ENCODE measurements at places on chromosomes 7 and 10.

DNA sequence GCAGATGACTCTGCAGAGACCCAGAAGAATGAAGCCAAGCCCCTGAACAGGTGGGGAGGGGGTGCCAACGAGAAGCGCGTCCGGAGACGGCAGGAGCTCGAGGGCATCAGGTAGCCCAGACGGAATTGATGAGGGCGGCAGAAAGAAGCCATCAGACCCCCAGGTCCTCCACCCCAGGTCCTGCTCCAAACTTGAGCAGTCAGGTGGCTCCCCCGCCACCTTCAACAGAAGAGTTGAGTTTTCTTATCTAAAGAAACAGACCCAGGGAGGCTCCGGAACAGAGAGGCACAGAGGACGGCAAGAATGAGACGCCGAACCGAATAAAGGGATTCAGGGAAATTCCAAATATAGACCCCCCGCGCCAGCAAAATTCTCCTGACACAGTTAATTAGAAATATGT, 22.2 kb downstream of the RGS10 start:
- DNase-seq, result no peak

GRCh38 chr10:98135222-98135899, 904 bp downstream of the R3HCC1L start:
- no peak for DNase-seq

GRCh38 chr10:32680803-32681557, 235.0 kb downstream of the CCDC7 start:
- DNase-seq, result no peak

GRCh38 chr10:86798611-86799010, 42.2 kb downstream of the BMPR1A start:
- DNase-seq, result no peak

- no peak for DNase-seq
Observed at GRCh38 chr7:24381894-24382505, 98.0 kb downstream of the NPY start.

- no peak for DNase-seq
Observed at GRCh38 chr10:5488272-5489161, 10.9 kb downstream of the CALML5 start.

- DNase-seq, result no peak
Observed at GRCh38 chr10:116861796-116862195, 12.5 kb downstream of the ENO4 start.

DNA sequence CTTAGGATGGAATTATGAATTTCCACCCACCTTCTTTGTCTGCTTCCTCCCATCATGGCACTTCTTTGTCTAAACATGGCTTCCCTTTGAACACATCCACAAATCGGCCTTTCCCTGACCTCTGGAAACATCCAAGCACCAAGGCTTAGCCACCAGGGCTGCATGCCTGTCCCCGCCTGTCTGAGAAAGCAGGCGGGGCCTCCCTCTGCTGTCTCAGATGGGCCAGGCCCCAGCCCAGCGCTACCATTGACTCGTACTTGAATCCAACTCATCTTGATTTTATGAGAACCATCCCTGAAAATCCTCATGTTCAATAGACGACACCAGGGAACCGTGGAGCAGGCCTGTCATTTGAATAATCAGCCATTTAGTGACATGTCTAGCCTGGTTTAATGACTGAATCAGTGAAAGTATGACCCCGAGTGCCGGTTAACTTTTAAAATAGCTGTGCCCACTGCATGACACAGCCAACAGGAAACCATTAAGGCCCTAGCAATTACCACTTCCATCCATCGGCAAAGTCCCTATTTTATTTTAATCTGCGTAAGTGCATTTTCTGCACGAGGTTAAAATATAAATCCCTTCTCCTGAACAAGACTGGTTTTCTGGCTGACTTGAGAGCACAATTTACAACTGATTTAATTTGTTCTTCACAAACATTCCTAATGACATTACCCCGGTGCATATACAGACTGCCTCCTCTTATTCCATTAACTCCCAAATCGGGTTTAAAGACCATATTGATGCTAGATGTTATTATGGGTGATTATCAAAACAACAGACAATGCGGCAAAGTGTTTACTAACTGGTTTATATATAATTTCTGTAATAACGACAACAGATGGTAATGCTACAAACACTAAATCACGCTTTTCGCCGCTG, 194.7 kb downstream of the BUB3 start:
- DNase-seq, result no peak

GRCh38 chr10:62818426-62819011, 2.4 kb upstream of the EGR2 start:
- DNase-seq, result no peak

GRCh38 chr10:60848126-60848525, 69.8 kb downstream of the CDK1 start:
- no peak for DNase-seq

DNA sequence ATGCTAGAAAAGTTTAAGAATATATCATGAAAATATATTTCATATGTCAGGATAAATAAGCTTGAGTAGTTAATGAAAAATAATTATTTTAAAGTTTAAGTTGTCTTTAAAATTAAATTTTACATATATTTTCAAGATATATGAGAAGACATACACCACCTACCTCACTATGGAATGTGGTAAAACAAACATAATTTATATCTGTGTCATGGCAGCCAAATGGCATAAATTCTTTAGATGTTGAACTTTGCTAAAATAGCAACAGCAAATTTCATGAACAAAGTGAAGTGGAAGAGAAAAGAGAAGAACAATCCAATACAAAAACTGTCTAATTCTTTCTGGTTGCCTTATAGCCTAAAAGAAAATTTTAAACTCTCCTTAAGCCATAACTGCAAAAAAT, 39.6 kb upstream of the SLC16A12 start:
- DNase-seq, result no peak

DNA sequence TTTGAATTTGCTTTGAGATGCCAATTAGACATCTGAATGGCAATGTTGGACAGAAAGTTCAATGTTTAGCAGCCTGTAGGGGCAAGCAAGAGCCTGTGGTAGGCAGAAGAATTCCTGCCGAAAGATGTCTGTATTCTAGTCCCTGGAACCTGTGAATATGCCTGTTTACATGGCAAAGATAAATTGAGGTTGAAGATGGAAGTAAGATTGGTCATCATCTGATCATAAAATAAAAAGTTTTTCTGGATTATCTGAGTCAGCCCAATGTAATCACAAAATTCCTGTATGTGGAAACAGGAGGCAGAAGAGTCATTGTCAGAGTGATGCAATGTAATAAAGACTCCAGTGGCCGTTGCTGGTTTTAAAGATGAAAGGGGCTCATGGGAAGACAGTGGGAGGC, 430.5 kb downstream of the MDFIC start:
- no peak for DNase-seq

DNA sequence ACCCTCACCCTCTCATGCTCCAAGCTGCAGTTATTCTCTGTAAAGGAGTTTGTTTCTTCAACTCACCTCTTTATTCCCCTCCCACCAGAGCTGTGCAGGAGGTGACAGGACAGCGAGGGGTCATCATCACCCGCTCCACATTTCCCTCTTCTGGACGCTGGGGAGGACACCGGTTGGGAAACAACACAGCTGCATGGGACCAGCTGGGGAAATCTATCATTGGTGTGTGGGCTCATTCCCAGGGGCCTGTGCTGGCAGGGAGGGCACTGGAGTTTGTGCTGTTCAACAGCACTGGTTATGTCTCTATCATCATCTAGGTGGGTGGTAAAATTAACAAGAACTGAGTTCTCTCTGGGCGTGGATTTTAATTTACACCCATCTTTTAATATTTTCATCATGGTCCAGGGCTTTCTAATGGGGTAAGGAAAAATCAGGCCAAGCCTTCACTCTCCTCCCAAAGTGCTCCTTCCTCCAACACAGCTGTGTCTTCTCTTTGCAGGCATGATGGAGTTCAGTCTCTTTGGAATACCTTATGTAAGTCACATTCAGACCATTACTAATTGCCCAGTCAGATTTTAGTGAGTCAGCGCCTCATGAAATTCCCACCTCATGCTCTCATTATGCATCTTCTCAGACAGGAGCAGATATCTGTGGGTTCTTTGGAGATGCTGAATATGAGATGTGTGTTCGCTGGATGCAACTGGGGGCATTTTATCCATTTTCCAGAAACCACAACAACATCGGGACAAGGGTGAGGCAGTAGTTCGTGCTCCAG, 61.6 kb downstream of the PRSS58 start:
- DNase-seq, result no peak

GRCh38 chr7:52233248-52233647, 802.2 kb upstream of the POM121L12 start:
- DNase-seq, result no peak

DNA sequence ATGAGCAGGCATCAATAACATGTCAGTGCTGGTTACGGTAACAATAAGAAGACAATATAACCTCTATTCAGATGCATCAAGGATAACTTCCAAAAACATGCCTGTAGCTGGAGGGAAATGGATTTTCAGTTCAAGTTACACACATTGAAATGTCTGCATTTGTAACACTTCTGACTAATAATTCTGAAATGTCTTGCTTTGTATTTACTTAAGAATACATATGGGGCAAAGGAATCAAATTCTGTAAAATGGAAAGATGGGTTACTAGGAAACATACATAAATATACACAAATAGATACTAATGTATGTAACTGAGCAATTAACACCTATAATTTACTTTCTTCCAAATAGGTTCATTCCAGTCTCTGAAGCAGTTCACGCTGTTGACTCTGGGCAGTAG, 18.6 kb upstream of the MTPN start:
- no peak for DNase-seq

Measured in cerebellar nuclear complex (tissue), 1 donor.